ENCODE measurements at places on chromosomes 2 and 18.

DNA sequence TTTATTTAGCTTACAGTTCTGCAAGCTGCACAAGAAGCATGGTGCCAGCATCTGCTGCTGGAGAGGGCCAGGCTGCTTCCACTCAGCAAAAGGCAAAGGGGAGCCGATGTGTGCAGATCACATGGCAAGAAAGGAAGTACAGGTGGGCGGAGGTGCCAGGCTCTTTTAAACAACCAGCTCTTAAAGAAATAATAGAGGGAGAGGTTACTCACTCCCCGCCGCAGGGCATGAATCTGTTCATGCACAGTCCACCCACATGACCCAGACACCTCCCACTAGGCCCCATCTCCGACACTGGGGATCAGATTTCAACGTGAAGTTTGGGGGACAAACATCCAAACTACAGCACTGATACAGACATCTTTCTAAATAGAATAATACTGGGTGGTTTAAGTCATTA is 105.8 kb downstream of the MTCL1 start:
- no peak for DNase-seq

DNA sequence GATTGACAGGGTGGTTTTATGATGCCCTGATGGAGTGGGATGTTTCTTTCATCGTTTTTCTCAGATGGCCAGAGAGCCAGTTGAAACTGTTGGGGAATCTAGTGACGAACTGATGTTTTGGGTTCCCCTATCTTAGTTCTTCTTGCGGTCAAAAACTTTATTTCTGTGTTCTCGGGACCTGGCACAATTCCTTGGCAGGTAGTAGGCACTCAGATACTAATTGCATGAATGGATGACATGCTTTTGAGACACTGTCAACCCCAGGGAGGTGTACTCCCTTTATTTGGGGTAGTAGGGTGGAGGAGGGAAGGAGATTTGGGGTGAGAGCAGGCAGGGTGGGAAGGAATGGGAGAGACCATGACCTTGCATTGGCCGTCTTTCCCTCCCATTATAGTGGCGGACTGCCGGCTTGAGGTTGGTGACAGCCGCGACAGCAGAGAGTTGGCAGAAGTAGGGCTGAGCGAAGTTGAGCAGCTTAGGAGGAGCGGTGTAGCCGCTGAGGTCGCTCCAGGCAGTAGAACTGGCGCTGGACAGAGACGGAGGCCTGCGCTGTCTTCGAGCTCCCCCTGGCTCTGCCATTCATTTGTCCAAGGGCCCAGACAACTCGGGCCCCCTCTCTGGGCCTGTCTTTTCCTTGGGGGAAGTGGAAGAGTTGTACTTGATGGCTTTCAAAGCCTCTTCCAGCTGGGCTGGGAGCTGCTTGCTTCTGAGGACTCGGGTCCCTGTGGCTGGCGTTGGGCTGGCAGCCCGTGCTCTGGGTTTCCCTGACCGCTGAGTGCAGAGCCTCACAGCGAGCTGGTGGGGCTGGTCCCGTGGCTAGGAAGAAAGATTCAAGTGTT is 2.6 kb downstream of the TET3 start:
- DNase-seq = peak; percentile 43

DNA sequence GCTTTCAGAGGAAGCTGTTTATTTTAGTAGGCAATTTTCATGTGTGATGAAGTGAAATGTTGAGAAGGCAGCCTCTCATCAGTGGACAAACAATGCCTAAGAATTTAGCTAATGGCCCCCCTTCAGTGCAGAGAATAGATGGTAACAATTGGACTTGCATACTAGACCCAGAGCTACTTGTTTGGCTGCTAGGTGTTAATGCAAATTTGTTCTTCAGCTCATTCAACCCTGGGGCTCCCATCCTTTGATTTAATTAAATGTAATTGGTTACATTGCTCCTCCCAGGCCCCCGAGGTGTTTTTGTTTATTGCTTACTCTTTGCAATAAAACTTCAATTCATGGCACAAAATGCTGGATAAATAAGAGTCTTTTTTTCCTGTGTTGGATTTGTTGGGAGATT is 68.6 kb downstream of the CAMKMT start:
- DNase-seq = no peak

DNA sequence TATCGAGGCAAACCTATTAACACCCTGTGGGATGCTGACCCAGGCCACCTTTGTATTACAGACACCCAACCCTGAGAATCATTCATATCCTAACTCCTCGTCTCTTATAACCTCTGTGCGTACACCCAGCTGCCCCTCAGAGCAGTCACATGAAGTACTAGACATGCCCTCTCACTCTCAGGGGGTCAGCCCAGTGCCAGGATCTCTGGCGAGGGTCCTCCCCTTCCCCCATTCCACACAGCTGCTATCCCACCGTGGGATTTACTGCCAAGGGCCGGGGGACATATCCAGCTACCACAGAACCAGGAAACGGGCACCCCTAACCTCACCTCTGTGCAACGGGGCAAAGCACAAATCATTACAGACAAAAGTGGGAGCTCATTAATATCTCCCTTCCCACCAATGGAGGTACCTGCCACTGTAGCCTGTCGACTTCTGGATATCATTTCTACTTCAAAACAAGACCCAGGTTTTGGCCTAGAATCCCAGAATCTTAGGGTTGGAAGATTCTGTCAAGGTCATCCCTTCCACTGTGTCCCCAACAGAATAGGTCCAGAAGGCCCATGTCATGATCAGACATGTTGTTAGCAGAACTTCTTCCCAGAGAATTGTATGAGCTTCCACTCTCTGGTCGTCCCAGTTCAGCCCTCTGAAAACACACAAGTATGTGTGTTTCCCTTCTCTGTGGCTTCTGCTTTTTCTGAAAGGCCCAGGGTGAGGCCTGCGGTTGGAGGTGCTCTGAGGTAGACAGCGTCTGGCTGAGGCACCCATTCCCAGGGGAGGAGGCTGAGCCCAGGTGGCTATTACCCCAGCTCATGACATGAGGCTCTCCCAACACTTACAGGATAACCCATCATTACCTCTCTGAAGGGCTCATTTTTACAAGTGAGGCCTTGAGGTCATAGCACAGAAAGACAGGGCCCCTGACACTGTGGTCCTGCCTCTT is 1.7 kb downstream of the TMBIM1 start:
- peak; percentile 58 for DNase-seq

- no peak for DNase-seq
Measured at GRCh38 chr2:224163566-224164307, 124.7 kb upstream of the SERPINE2 start.
